NCI-H2081 treated with DMSO at 0.1 percent for 48 hours (cell line): ENCODE measurements at places on chromosomes 3 and 15.

DNA sequence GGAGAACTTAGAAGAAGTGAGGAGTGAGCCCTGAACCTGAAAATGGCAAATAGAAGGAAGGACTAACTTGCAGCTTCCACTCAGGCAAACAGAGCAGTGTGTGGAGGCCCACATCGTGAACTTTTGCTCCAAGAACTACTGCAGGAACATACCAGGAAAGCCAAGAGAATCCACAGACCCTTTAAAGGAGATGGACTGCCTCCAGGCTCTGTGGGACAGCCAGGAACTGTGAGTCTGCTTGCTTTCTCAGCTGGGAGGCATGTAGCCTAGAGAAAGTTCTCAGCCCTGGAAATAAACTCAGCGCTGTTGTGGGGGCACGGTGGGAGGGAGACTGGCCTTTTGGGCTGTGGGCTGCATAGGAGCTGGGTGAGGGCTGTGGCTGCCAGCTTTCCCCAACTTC is 93.0 kb downstream of the SNRK start:
- no peak for DNase-seq

DNA sequence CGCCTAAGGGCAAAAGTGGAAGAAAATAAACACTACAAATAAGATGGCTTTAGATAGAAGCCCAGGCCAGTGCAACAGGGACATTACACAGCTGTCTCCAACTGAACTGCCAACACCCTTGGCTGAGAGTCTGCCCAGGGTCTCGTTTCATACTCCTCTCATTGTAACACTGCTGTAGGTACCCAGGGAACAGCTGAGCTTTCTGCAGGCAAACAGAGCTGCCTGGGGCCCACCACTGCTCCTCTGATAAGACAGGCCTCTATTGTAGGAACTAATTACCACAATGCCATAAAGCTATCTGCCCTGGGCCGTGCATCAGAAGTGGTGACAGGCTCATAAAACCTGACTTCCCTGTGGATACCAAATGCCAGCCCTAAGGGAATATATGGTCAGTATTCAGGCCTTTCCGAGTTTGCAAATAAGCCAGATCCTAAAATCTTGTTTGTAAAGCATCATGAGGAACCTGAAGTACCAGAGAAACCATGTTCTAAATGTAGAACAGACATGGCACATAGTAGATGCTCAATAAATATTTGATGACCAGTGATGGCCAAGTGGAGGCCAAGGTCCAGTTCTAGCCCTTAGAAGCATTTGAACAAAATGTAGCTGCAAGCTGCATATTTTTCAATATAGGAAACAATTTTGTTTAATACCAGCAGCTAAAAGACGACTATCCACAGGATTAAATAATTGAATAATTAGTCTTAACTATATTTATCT is 84.3 kb upstream of the NEO1 start:
- no peak for DNase-seq

DNA sequence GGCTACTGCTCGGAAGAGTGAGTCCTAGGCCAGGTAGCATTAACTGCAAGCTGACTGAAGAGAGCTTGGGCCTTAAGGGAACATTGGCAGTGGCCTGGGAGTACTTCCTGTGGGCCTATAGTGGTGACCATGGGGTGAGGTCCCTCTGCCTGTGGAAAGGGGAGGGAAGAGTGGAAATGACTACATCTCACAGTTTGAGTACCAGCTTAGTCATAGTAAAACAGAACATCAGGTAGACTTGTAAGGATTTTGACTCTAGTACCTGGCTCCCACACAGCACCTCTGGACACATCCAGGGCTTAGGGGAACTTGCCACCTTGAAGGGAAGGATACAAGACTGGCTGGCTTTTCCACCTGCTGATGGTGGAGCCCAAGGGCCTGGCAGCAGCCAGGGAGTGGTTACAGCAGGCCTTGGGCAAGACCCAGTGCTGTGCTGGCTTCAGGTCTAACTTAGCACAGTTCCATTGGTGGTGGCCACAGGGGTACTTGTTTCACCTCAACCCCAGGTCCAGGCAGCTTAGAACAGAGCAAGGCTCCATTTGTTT is 147.8 kb downstream of the SLC9A9 start:
- no peak for DNase-seq

DNA sequence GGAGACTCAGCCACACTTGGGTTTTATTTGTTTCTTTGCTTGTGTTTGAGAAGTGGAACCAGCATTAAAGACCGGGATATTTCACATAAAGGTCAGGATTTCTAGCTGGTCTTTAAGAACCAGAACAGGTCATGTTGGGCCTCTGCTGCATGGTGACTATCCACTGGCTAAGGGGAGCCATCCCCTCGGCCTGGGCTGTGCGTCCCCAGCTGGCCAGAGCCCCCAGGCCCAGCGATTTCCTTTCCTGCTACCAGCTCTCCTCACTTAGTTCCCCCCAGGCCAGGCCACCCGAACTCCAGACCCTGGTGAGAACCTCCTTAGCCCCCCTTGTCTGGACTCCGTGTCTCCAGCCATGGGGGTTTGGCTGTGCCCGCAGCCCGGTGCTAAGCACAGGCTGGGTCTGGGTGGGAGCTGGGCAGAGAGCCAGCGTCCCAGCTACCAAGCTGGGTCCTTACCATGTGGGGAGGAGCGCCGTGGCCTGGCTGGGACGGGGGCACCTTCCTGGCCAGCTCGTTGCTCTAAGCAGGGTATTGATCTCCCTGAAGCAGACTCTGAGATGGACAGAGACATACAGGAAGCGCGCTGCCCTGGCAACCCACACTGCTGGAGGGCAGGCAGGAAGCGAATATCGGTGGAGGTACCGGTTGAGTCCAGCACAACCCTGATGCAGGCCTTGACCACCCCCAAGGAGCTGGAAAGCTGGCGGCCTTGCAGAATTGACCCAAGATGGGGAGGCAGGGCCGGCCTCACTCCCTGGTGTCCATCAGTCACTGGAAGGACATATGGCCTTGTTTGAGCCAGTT is 49.4 kb downstream of the KLF15 start:
- DNase-seq = no peak

- DNase-seq = no peak
Measured at GRCh38 chr15:26051761-26052675, 188.9 kb upstream of the ATP10A start.

GRCh38 chr3:149114458-149114857 is 15.0 kb upstream of the HPS3 start:
- no peak for DNase-seq

GRCh38 chr15:52368402-52368801 is 72.8 kb upstream of the MYO5C start:
- no peak for DNase-seq

DNA sequence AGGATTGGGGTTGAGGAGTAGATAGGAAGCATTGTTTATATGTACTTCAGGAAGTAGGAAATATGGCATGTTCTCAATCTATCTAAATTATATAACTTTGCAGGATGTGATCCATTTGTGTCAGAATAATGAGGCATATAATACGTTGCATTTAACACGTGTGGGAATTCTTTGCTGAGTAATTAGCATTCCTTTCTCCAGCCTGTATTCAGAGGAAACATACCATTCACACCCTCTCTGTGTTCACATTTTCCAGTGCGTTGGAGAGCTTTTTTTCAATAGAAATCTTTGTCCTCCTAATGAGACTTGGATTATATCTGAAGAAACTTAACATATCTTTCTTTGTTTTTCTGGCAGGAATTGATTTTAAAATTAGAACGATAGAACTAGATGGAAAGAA is 33.0 kb upstream of the APH1B start:
- DNase-seq = no peak

GRCh38 chr3:165254812-165255211 is 58.6 kb upstream of the SLITRK3 start:
- no peak for DNase-seq

- DNase-seq = no peak
Measured at GRCh38 chr3:153069598-153070510, 92.2 kb upstream of the RAP2B start.

DNA sequence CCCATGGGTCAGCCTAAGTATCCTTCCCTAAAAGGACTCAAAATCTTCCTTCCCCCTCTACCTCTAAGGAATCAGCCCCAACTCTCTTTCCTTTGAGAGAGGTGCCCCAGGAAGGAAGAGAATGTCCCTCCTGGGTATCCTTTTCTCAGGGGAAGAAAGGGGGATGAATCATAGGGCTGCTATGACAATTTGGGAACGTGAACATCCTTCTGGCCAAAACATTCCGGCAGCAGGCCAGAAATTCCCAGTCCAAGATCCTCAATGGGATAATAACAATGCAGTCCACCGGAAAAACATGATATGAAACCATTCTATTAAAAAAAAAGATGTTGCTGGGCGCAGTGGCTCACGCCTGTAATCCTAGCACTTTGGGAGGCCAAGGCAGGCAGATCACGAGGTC is 50.8 kb upstream of the CACNA2D3 start:
- no peak for DNase-seq
